A375 (cell line): ENCODE measurements at places on chromosomes 16 and 17. TPM values are rescaled to one million over a fixed set of nuclear protein-coding genes. Genes with fewer than 3 reads are reported as not detected.

POLR2C gene
- total RNA-seq, result 167 and 186 TPM in 2 replicates

LDHD gene
- 0.98 and 1.8 TPM in 2 replicates for total RNA-seq

SRCIN1 gene
- total RNA-seq, result 4.2 TPM in 2 replicates

KRT12 gene
- total RNA-seq, result 1.6 and 3.4 TPM in 2 replicates

SEZ6L2 gene
- 19.9 and 22.6 TPM in 2 replicates for total RNA-seq

FAM171A2 gene
- 2.4 and 2.5 TPM in 2 replicates for total RNA-seq

BCAS3 gene
- total RNA-seq, result 21.5 and 21.8 TPM in 2 replicates

HS3ST6 gene
- total RNA-seq, result not detected in 2 replicates

TBC1D3H gene
- not detected in 2 replicates for total RNA-seq

PIMREG gene
- total RNA-seq, result 38.9 and 40.3 TPM in 2 replicates

CCP110 gene
- 14.5 and 16.0 TPM in 2 replicates for total RNA-seq

CCL16 gene
- not detected in 2 replicates for total RNA-seq

KRTAP4-3 gene
- not detected in 2 replicates for total RNA-seq

MAP1LC3B gene
- 13.8 and 21.2 TPM in 2 replicates for total RNA-seq
